K562 (cell line): ENCODE measurements at places on chromosomes 11 and 22. TPM values are rescaled to one million over a fixed set of nuclear protein-coding genes. Genes with fewer than 3 reads are reported as not detected.

Gene TNNI2
- total RNA-seq, result not detected in 2 replicates

Gene APOA1
- 1.8 TPM in 2 replicates for total RNA-seq

Gene ARHGAP20
- total RNA-seq, result 0.07 TPM in 1 of 2 replicates, not detected in the other

Gene ZBTB16
- 0.18 and 0.40 TPM in 2 replicates for total RNA-seq

Gene TRIM29
- 0.31 and 1.4 TPM in 2 replicates for total RNA-seq

Gene EFEMP2
- 1.6 and 2.6 TPM in 2 replicates for total RNA-seq

Gene ALX4
- 1.1 and 1.2 TPM in 2 replicates for total RNA-seq

Gene PGA3
- total RNA-seq, result 0.18 and 0.51 TPM in 2 replicates

Gene OR5T3
- total RNA-seq, result not detected in 2 replicates

Gene AIFM3
- 0.20 and 0.56 TPM in 2 replicates for total RNA-seq

Gene KLHL35
- not detected in 2 replicates for total RNA-seq

Gene TMPRSS4
- 6.6 and 7.4 TPM in 2 replicates for total RNA-seq

Gene TRIM48
- not detected in 2 replicates for total RNA-seq

Gene CD6
- total RNA-seq, result 0.84 and 1.5 TPM in 2 replicates

Gene LRRC74B
- total RNA-seq, result not detected in 2 replicates

Gene SREBF2
- 73.9 and 84.2 TPM in 2 replicates for total RNA-seq

Gene STARD10
- total RNA-seq, result 31.9 and 37.5 TPM in 2 replicates

Gene CHRM1
- total RNA-seq, result not detected in 2 replicates

Gene MMP13
- total RNA-seq, result not detected in 2 replicates
